ENCODE measurements at places on chromosomes 4 and X.

- no peak for DNase-seq
Observed at GRCh38 chr4:137541876-137542646, 9.8 kb upstream of the PCDH18 start.

DNA sequence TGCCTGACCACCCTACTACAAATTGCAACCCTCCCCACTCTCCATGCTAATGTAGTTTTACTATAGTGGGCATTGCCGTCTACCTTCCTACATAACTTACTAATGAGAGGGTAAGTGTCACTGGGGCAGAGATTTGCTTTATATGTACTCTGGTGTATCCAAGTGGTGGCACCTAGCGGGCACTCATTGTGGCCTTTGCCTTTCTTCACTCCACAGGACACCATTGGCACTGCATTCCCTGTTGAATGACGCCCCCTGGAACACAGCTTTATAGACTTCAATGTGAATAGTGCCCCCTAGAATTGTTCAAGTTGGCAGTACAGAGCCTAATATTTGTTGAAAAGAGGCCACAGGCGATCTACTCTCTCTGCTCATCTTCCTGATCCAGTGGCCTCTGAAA is 215.8 kb downstream of the MID1IP1 start:
- DNase-seq = no peak

GRCh38 chr4:48237996-48238645 is 31.5 kb downstream of the TEC start:
- no peak for DNase-seq

DNA sequence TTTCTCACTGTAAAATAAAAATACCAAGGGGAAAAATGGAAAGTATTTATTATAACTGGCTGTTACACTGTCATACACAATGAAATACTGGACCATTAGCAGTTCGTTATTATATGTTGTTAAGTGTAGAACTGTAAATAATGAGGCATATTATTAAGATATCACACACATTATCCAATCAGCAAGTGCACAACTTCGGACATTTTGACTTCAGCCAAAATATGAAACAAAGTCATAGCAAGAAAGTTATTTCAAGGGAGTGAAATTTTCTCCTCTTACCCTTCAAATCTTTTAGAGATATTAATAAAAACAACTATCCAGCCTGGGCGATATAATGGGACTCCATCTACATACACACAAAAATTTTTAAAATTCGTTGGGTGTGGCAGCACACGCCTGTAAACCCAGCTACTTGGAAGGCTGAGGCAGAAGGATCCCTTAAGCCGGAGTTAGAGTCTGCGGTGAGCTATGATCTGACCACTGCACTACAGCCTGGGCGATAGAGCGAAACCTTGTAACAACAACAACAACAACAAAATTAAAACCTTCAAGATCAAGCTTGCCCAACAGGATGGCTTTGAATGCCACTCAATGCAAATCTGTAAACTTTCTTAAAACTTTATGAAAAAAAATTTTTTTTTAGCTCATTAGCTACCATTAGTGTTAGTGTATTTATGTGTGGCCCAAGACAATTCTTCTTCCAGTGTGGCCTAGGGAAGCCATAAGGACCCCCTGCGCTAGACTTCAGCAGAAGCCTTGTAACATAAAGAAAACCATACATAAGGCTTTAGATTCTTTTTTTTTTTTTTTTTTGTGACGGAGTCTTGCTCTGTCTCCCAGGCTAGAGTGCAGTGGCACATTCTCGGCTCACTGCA is 1.3 kb upstream of the CISD2 start:
- no peak for DNase-seq

DNA sequence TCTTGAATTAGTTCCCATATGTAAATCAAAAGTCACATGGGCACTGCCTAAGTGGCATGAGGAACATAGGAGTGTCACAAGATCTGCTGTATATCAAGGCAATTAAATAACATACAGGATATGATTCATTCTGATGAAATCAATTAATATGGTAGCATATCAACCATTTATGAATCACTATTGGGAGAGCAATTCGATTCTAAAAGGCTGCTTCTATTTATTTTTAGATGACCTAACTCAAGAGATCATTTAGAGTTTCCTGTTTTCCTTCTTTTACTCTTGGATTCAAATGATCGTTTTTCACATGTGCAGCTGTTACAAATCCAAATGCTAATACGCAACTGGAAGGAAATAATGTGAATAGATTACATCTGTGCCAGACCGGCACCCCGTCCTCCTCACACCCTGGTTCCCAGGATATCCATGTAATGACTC is 81.9 kb downstream of the HCCS start:
- no peak for DNase-seq
